ENCODE measurements at places on chromosomes 7 and 10.

GRCh38 chr10:77311186-77311585, 326.4 kb downstream of the KCNMA1 start:
- DNase-seq, result no peak

GRCh38 chr7:5177060-5177459, 13.0 kb upstream of the WIPI2 start:
- no peak for DNase-seq

DNA sequence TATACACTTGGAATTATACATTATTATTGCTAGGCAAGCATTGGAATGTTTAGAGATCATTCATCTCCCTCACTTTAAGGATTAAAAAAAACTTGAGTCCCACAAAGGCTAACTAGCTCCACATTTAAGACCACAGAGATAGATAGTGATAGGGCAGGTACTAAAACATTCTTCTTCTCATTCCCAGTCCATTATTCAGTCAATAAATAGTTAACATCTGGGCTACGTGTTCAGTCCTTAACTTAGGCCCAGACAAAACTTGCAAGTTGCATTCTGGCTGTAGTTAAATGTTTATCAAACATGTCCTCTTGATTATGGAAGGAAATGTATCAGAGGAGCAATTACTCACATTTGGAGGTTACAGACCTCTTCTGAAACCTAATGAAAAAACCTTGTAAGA, 2.4 kb downstream of the GNG11 start:
- no peak for DNase-seq

DNA sequence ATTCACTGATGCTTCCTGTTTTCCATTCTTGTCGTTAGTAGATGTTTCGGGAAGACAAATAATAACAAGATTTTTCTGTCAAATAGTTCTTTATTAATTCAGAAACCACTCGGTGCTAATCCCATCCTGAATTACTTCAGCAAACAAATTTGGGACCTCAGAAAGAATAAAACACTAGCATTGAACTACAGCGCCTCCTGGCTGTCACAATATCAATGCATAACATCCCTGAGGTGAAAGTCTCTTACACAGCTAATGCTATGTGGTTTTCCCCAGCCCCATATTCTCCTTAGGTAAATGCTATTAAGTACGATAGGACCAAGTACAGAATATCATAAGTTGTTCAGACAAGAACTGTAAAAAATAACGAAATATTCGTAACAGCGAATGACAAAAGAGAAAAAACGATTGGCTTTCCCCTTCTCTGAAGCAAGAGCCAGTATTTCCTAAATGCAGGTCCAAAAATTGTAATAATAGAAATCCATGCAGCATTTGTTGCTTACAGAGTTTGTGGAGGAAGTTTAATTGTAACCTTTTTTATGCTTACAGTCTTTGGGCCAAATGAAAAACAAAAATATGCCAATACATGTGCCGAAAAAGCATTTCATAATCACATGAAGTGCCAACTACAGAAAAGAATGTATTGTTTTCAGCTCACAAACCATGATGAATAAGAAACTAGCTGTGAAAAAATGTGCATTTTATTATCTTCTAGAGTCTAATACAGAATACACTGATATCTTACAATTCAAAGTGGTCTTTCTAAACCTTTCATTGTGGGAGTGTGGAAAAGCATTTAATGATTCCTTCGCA, 47.3 kb downstream of the MYPN start:
- peak; percentile 19 for DNase-seq

DNA sequence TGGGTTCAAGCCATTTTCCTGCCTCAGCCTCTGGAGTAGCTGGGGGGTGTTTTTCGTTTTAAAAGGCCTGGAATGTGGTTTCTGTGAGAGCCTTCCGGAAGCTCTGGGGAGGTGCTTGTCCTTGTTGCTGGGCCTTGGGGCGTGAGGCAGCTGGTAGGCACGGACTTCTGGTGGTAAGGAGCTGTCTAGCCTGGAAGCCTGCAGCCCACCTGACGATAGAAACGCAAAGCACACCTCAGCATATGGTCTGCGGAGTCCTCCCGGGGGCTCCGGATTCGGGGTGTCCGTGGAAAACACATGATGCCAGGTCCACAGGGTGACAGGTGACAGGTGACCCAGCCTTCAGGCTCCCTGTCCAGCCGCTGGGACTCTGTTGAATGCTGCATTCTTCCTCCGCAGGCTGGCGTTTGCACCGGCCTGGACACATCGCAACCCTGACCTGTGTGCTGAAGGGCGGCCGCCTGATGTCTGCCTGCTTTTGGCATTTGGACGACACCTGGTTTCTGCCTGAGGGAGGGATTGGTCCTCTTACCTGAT, 37.3 kb downstream of the INPP5A start:
- no peak for DNase-seq

GRCh38 chr10:117249493-117250093, 8.7 kb downstream of the SLC18A2 start:
- no peak for DNase-seq

GRCh38 chr7:55065079-55065478, 46.3 kb downstream of the EGFR start:
- no peak for DNase-seq

Data from DMS153 (cell line).